Aorta (tissue), 5 donors: ENCODE measurements at places on chromosomes 2 and 18.

GRCh38 chr2:119692954-119693353 lies 14.0 kb downstream of the TMEM177 start:
- DNase-seq, result no peak

DNA sequence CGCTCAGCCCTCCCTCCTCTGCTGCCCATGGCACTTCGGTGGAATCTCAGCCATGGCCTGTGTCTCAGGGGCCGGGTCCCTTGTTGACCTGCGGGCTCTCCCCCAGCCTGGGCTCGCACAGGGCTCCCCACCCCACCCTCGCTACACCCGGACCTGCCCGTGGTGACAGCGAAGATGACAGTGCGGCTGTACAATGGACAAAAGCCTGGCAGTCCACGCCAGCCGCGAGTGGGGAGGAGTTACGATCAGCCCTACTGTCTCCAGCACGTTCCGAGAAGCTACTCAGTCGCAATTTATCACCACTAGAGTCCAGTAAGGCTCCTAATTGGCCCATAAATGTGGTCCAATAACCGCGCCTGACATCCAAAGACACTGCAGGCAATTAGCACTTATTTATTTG lies 31.6 kb downstream of the GBX2 start:
- DNase-seq, result no peak

DNA sequence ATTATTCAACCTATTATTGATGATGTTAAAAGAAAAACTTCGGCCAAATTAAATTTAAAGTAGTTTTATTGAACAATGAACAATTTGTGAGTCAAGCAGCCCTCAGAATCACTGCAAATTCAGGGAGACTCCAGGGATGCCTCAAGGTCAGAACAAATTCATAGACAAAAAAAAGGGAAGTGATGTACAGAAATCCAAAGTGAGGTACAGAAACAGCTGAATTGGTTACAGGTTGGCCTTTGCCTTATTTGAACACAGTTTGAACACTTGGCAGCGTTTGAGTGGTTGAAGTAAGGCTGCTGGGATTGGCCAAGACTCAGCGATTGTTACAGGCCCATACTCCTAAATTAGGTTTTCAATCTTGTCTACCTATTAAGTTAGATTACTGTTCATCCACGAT lies 47.4 kb upstream of the DSG1 start:
- no peak for DNase-seq

GRCh38 chr2:17529771-17530170 lies 10.7 kb upstream of the VSNL1 start:
- no peak for DNase-seq

DNA sequence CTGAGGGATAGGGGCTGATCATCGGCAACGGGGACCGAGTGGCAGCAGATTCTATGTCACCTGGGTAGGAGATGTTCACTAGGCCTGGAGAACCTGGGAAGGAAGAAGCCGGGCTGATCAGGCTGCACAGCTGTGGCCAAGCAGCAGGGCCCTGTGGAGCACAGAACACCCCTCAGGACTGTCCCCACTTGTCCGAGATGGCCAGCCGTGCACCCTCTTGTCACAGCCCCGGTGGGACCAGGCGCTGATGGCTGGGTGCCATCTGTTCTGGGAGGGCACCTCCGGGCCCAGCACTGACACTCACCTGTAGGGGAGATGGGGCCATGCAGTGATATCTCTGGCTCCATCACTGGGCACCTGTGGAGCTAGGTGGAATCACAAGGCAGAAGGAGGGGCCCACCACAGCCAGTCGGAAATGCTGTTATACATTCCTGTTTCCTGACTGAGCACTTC lies 217.9 kb upstream of the RAB6C start:
- DNase-seq, result no peak

DNA sequence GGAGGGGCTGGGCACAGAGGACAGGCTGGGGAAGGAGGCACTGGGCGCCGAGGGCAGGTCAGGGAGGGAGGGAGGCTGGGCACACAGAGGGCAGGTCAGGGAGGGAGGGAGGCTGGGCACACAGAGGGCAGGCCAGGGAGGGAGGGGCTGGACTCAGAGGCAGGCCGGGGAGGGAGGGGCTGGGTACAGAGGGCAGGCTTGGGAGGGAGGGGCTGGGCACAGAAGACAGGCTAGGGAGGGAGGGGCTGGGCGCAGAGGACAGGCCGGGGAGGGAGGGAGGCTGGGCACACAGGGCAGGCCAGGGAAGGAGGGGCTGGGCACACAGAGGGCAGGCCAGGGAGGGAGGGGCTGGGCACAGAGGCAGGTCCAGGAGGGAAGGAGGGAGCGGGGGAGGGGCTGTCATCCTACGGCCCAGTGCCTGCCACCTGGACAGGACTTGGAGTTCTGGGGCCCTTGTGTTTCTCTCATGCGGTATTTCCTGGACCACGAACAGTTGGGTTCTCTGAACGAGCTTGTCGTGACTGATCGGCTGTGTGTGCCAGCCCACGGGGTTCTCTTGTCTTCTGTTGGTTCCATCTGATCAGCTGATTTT lies 46.7 kb upstream of the KCNG2 start:
- peak; percentile 43 for DNase-seq

DNA sequence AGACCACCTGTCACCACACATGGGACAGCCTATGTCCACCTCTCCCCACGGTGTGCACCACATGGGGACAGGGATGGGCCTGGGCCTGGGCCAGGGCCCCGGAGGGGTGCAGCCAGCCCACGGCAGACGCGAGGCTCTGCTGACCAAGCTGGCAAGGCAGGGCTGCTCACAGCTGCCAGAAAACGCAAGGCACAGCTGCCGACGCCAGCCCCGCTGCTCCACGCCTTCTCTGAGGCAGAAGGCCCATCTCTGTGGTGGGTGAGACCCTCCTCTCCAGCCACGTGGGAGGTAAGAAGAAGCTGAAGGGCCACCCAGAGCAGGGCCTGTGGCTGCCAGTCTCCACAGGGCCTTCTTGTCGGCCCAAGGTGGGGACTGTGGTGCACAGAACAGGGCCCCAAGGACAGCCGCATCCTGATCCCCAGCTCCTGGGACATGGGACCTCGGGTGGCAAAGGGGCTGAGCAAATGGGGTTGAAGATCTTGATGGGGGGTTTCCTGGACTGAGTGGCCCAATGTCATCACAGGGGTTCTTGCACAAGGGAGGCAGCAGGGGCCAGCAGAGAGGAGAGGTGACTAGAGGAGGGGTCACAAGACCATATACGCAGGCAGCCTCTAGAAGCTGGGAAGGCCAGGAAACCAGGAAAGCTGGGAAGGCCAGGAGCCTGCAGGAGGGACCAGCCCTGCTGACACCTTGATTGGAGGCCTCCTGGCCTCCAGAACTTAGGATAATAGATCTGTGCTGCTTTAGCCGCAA lies 72.3 kb downstream of the NDUFA10 start:
- peak; percentile 78 for DNase-seq

DNA sequence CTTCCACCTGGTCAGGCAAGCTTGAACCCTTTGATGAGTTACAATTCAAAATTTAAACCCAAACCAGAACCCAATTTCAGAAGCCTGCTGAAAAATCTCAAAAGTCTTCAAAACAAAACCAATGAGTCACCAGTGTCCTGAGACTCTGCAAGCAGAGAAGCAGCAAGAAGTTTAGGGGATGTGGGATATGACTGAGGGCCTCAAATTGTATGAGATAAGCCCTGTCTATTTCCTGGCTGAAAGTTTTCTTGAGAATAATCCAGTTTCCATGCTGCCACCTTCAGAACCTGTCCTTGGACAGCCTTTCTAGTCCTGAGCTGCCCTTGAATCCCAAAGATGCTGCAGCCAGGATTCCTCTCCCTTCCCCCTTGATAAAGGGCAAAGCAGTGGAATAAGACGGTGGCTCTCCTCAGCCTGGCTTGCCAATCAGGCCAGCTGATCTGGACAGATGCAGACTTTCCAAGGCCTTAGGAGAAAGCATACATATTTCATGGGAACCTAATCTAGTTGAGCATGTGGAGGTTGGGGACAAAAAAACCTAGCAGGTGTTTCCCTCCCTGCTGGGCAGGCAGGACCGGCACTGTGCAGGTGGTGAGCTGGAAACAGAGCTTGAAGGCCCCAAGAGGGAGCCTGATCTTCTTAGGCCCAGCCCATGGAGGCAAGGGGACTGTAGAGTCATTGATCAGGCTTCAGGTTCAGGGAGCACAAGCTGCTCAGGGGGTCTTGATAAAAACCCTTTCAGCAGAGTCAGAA lies 278.0 kb upstream of the MGAT5 start:
- DNase-seq, result no peak

DNA sequence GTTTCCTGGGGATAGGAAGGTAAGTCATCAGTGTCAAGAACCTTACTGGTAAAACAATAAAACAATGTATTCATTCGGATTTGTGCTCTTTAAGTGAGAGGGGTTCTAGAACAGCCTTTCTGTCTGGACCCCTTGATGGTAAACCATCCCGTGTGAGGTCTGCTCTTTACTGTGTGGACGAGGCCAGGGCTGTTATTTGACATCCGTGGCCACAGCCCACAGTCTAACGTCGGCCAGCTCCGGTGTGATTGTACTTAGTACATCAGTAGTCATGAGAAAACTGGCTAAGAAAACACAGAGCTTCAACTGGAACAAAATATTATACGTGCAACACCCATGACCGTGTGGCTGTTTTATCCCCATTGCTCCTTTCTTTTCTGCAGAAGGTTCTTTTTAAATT lies 62.0 kb downstream of the SLC35F5 start:
- DNase-seq, result no peak

GRCh38 chr2:70987386-70987785 lies 7.3 kb downstream of the TEX261 start:
- DNase-seq, result no peak

GRCh38 chr2:18842836-18843235 lies 253.5 kb upstream of the NT5C1B start:
- no peak for DNase-seq

GRCh38 chr2:18903750-18904149 lies 314.4 kb upstream of the NT5C1B start:
- DNase-seq, result no peak

GRCh38 chr2:36235426-36235825 lies 120.2 kb upstream of the CRIM1 start:
- DNase-seq, result no peak

GRCh38 chr2:10538224-10538894 lies 90.2 kb upstream of the ODC1 start:
- no peak for DNase-seq

DNA sequence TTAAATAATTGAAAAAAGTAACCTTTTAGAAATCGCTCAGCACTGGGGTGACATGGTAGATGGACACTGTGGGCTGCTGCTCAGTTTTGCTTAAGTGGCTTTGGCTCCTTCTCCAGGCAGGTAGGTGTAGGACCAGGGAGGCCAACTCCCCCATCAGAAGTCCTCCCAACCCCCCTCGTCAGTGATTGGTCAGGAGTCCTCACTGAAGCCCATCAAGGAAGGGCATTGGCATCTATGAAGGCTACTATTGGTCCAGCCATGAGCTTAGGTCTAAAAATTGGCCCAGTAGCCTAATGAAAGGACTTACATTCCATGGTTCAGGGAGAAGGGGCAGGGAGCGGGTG lies 34.7 kb downstream of the ST3GAL5 start:
- no peak for DNase-seq

DNA sequence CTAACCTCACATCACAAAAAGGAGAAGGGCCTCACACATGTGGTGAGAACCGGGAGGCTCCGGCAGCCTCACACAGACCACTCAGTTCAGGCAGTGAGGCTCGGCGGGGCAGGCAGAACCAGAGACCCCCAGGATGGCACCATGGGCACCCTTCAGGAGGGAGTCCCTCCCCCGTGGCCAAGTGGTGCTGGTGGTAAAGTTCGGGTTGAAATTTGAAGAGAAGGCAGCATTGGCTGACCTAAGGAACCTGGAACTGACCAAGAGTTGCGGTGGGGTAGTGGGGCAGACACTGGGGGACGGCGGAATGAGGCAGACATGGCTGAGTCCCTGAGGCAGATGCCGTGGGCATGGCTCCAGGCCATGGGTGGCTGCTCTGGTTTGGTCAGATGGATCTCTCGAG lies 239.3 kb upstream of the MYT1L start:
- peak; percentile 73 for DNase-seq

GRCh38 chr2:205822579-205822978 lies 140.3 kb downstream of the NRP2 start:
- no peak for DNase-seq

GRCh38 chr2:79619976-79620375 lies 107.1 kb downstream of the CTNNA2 start:
- DNase-seq, result no peak

DNA sequence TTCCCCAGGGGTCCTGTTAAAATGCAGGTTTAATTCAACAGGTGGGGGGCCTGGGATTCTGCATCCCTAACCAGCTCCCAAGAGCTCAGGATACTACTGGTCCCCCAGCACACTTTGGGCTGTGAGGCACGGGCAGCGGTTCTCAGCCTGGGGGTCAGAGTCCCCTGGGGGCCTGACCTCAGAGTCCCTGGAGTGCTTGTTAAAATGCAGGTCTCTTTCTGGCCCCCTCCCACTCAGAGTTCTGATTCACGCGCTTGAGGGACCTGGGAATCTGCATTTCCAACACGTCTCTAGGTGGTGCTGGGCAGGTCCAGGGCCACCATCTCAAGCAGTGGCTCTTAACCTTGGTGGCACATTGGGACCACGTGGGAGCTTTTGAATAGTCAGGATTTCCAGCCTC lies 2.8 kb upstream of the OTOS start:
- peak; percentile 38 for DNase-seq

- no peak for DNase-seq
Measured at GRCh38 chr18:56121669-56122068, 516.7 kb downstream of the TXNL1 start.

- peak; percentile 64 for DNase-seq
Measured at GRCh38 chr2:43127941-43128558, 98.4 kb downstream of the ZFP36L2 start.

- no peak for DNase-seq
Measured at GRCh38 chr18:8011906-8012305, 444.8 kb downstream of the PTPRM start.

GRCh38 chr2:102336502-102336945 lies 19.1 kb upstream of the IL18R1 start:
- DNase-seq, result no peak

- no peak for DNase-seq
Measured at GRCh38 chr2:174925046-174925784, 80.0 kb downstream of the CHN1 start.

DNA sequence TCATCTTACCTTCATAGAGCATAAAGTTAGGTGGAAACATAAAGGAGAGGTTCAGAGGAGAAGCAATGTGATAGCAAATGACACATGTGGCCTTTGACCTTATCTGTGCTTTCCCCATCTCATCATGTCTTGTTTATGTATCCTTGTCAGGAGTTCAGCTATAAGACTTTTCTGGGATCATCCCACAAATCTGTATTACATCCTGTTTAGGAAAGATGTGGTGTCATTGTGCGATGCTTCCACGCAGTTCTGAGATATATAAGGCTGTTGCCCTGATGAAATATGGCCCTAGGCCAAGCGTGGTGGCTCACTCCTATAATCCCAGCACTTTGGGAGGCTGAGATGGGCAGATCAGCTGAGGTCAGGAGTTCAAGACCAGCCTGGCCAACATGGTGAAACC lies 15.5 kb upstream of the MGAT5 start:
- no peak for DNase-seq
